Stimulated activated CD8-positive, alpha-beta memory T cell treated with anti-CD3 and anti-CD28 coated beads, Interleukin-4, amount 100 ng/mL, for 4 hours (primary cell): ENCODE measurements at places on chromosomes 13 and 19.

DNA sequence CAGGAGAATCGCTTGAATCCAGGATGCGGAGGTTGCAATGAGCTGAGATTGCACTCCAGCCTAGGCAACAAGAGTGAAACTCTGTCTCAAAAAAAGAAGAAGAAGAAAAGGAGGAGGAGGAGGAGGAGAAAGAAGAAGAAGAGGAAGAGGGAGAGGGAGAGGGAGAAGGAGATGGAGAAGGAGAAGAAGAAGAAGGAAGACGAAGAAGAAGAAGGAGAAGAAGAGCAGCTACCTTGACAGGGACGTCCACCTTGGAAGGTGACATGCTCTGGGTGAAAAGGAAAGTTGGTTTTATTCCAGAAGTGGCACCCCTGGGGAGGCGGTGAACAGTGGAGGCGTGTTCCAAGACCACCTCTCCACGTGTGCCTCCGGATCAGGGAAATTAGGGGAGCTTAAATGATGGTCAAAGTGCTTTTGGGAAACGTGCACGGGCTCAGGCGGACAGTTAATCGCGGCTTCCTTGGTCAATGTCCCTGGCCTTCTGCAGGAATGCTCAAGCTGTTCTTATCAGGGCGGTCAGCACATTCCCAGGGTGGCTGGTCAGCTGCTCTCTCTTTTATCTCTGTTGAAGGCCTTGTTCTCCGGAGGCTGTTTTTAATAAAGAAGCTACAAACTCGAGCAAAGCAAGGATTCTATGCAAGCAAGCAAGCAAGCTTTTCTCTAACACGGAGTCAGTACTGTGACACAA, 78.9 kb upstream of the PEG3 start:
- DNase-seq: no peak

DNA sequence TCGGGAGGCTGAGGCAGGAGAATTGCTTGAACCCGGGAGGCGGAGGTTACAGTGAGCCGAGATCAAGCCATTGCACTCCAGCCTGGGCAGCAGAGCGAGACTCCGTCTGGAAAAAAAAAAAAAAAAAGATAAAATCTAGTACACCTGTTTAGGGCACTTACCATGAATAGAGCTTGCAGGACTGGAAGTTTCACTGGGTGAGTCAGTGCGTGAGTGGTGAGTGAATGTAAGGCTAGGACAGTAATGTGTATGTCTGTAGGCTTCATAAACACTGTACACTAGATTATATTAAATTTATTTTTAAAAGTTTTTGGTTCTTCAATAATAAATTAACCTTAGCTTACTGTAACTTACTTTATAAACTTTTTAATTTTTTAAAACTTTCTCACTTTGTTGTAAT, 22.9 kb downstream of the PPP5C start:
- no peak for DNase-seq

DNA sequence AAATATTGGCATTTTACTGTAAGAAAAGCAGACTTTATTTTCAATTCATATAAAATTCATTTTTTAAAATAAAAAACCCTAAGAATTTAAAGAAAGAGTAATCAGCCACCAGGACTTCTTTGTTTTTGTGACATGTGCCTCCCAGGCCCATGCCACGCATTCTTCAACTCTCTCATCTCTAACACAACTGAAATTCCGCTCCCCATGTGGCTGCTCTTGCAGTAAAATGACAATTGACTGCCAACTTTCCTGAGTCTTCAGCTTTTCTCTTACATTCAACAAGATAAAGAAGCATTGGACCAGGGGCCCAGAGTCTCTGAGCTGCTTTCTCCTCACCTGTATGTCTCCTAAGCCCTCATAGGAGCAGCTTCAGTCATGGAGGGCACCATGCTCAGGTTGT, 372.1 kb downstream of the UQCRFS1 start:
- no peak for DNase-seq

GRCh38 chr13:114115796-114116195, 16.6 kb downstream of the RASA3 start:
- no peak for DNase-seq

- no peak for DNase-seq
Observed at GRCh38 chr13:65844266-65844841, 1385.8 kb downstream of the PCDH9 start.

DNA sequence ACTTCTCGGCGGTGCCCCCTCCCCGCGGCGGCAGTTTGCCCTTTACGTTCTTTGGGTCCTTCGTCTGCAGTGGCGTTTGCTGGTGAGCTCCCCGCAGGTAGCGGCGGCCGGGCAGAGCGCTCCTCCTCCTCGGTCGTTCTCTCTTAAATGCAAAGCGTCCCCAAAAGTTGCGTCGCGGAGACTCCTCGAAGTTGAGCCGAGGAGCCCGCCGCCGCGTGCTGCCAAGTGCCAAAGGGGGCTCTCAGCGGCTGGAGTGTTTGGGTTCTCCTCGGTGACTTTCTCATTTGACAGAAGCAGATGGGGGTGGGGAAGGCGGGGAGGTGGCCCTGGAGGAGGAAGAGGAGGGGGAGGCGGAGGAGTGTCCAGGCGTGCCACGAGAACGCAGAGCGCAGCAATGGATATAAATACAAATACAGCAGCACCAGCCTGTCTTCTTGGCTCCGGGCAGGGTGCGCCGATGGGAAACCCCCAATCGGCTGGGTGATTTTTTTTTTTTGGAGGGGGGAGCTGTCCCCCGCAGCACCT, at the start of gene SOX21:
TSS of gene SOX21 (minus strand) at position 259 of the 525 bp plus-strand sequence. CDS start 496 bp downstream, outside the sequence.
- DNase-seq: no peak
